T-cell (primary cell): ENCODE measurements at places on chromosomes 6 and 20. TPM values are rescaled to one million over a fixed set of nuclear protein-coding genes. Genes with fewer than 3 reads are reported as not detected.

The WFDC5 gene
- total RNA-seq: not detected

The PAX1 gene
- total RNA-seq: not detected

The HSPA1A gene
- total RNA-seq: 8.8 TPM

The CGAS gene
- total RNA-seq: 14.4 TPM

The APOM gene
- total RNA-seq: 3.2 TPM

GRCh38 chr6:149218915-149219314 lies 98.6 kb upstream of the TAB2 start:
- no peaks in the 10 kb centered on the region for H3K4me1 ChIP-seq
- no peak for DNase-seq
- H3K27ac ChIP-seq: no peak overlapping the region
- no peaks in the 10 kb centered on the region for H3K27me3 ChIP-seq
- no peak overlapping the region for H3K4me3 ChIP-seq

- no peaks in the 10 kb centered on the region for H3K36me3 ChIP-seq
- no peak for DNase-seq
- no peaks in the 10 kb centered on the region for H3K4me1 ChIP-seq
- H3K27me3 ChIP-seq: no peaks in the 10 kb centered on the region
- no peak overlapping the region for H3K4me3 ChIP-seq
- H3K27ac ChIP-seq: no peak overlapping the region
Observed at GRCh38 chr6:113082745-113083144, 735.6 kb downstream of the RFPL4B start.

DNA sequence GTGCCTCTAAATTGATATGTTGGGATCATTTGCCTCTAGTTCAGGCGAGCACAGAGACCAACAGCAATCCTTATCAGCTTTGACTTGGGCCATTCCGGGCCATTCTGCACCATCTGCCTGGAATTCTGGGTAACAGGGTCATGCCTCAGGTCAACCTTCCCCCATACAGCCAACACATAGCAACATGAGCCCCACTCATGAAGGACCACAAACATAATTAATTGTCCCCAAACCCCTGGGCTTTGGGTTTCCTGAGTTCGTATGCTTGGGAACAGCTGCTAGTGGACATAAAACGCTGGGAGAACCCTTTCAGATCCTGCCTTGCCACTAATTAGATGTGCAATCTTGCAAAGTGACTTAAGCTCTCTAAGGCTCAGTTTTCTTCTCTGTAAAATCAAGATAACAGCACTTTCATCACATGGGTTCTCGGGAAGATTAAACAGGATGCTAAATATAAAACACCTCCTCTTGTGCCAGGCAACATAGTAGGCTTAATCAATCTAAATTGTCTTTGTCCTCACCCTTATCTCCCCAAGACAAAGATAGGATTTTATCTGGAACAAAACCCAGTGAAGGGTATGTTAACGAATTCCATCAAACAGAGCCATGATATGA lies 426.5 kb downstream of the CD83 start:
- no peak overlapping the region for H3K4me3 ChIP-seq
- no peaks in the 10 kb centered on the region for H3K27me3 ChIP-seq
- no peaks in the 10 kb centered on the region for H3K4me1 ChIP-seq
- H3K27ac ChIP-seq: no peak overlapping the region

DNA sequence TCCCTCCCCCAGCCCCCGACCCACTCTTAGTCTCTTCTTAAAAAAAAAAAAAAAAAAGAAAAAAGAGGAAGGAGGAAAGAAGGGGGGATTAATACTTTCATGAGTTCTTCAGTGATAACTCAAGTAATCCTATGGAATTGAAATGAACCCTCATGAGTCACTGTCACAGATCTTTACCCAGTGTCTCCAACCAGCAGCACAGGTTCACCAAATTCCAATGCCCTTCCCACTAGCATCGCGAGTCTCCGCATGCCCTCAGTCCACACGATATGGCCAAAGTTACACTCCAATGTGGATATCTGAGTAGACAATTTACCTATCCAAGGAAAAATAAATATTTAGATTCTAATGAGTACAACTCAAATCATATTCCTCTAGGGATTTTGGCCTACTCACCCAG lies 74.5 kb downstream of the MDN1 start:
- no peak overlapping the region for H3K27ac ChIP-seq
- H3K4me1 ChIP-seq: no peaks in the 10 kb centered on the region
- no peak overlapping the region for H3K4me3 ChIP-seq
- H3K27me3 ChIP-seq: no peaks in the 10 kb centered on the region
- peaks cover 72% of the 10 kb centered on the region for H3K36me3 ChIP-seq
- DNase-seq: no peak

GRCh38 chr6:146913842-146914488 lies 290.3 kb upstream of the STXBP5 start:
- no peaks in the 10 kb centered on the region for H3K36me3 ChIP-seq
- no peak overlapping the region for H3K27ac ChIP-seq
- no peak overlapping the region for H3K4me3 ChIP-seq
- DNase-seq: no peak
- no peaks in the 10 kb centered on the region for H3K4me1 ChIP-seq
- H3K27me3 ChIP-seq: no peaks in the 10 kb centered on the region

- H3K36me3 ChIP-seq: no peaks in the 10 kb centered on the region
- no peaks in the 10 kb centered on the region for H3K4me1 ChIP-seq
- DNase-seq: no peak
- H3K27ac ChIP-seq: no peak overlapping the region
- H3K27me3 ChIP-seq: no peaks in the 10 kb centered on the region
- no peak overlapping the region for H3K4me3 ChIP-seq
Observed at GRCh38 chr6:80938131-80938530, 814.4 kb downstream of the TENT5A start.

DNA sequence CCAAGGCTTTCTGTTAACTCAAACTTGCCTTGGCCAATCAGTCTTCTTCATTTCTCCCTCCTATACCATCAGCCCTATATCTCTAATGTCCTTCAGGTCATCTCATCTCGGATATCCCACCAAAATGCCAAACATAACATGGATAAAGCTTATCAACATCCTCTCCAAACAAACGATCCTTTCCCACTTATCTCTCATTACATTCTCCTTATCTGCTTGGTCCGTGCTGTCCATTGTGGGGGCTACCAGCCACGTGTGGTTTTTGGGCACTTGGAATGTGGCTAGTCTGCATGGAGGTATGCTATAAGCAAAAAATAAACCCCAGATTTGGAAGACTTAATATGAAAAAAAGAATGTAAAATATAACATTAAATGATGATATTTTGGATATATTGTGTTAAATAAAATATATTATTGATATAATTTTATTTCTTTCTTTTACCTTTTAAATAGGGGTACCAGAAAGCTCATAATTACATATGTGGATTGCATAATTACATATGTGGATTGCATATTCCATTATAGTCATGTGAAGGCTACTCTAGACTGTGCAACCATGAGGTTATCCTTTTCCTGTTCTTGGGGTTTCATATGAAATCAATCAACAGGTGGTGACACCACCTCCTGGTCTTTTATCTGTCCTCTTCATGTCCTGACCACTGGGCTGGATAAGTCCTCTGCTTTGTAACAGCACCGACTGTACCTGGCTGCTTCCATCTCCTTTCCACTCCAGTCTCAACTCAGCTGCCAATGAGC lies 123.0 kb downstream of the CD83 start:
- no peaks in the 10 kb centered on the region for H3K4me1 ChIP-seq
- no peaks in the 10 kb centered on the region for H3K36me3 ChIP-seq
- no peak overlapping the region for H3K27ac ChIP-seq
- H3K27me3 ChIP-seq: peaks cover 8% of the 10 kb centered on the region
- H3K4me3 ChIP-seq: no peak overlapping the region
- DNase-seq: no peak

DNA sequence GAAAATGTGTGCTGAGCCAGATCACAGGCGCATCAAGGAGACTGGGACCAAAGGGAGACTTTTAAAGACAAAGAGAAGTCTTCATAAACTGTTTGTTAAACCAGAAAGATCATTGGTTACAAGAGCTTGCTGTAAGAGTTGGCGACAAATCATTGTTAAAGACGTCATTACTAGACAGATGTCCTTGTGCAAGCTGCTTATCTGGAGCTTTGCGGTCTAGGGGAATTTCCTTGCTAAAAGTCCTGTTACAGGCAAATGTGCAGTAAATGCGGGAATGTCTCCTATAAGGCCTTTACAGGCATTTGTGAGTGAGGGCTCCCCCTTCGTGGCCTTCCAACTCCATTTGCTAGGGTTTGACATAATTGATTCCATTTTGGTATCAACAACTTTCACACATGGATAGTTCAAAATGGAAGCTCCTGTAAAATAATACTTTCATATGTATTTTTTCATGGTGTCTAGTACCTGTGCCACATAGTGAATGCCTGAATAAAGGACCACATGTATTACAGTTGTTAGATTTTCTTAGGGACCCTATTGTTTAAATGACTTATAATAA lies 362.4 kb downstream of the UTRN start:
- no peak for DNase-seq
- H3K4me1 ChIP-seq: no peaks in the 10 kb centered on the region
- H3K27ac ChIP-seq: no peak overlapping the region
- no peaks in the 10 kb centered on the region for H3K36me3 ChIP-seq
